Renal pelvis (tissue), 12 donors: ENCODE measurements at places on chromosomes 6 and 20.

DNA sequence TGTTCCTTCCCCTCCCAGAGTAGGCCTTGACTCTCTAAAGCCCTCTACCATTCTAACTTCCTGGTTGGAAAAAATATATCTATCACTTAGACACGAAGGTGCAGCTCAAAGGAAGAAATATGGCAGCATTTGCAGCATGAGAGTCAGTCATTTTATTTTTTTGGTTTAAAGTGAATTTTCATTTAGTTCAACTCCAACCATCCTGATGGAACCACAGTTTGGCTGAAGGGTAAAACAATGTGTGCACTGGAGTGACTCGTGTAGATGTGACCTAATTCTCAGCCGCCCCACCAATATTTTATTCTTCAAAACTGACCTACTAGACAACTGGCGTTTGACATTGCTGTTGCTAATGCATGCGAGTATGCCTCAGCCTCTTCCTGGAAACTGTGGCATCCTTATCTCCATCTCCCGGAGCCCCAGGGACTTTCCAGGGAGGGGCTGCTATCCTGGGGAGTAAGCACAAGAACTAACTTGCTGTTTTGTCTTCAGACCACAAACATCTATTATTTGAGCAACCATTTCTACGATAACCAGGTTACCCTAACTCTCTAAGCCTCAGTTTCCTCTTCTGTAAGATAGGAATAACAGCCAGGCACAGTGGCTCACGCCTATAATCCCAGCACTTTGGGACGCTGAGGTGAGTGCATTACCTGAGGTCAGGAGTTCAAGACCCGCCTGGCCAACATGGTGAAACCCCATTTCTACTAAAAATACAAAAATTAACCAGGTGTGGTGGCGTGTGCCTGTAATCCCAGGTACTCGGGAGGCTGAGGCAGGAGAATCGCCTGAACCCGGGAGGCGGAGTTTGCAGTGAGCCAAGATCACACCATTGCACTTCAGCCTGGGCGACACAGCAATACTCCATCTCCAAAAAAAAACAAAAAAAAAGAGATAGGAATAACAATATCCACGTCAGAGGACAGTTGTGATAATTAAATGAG is 148.7 kb upstream of the JARID2 start:
- no peak for DNase-seq

GRCh38 chr6:134813146-134813545 is 136.8 kb downstream of the ALDH8A1 start:
- DNase-seq, result no peak

GRCh38 chr6:45522486-45522885 is 144.8 kb upstream of the SUPT3H start:
- no peak for DNase-seq

- DNase-seq, result no peak
These were observed 304.2 kb downstream of the LRFN2 start for GRCh38 chr6:40282986-40283385.

- DNase-seq, result no peak
These were observed 87.5 kb upstream of the TOP1 start for GRCh38 chr20:40941133-40941610.

DNA sequence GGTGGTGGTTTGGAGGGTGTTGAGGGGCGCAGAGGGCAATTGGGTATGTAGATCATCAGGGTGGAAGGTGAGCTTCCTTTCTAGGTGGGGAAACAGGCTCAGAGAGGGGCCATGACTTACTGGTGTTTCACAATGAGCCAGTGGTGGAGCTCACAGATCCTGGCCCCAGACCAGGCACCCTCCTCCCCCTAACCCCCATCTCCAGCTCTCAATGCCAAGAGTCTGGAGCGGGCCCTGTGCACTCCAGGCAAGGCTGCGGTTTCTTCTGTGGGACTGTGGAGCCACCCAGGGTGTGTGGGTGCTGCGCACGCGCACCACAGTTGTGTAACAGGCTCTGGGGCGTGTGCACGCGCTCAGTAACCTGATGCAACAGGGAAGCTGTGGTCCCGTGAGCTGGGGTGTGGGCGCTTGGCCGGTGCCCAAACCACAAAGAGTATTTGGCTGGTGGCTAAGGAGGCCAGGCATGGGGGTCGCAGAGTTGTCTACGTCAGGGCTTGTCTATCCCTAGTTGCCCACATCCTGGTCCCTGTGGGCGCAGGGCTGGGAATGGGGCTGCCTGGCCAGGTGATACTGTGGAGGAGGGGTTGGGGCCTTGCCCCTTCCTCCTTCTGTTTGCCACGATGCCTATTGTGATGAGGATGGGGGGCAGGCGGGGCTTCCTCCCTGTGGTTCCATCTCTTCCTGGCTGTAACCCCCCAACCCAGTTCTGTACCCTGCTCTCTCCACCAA is 37.5 kb upstream of the MRPS18A start:
- DNase-seq, result no peak

DNA sequence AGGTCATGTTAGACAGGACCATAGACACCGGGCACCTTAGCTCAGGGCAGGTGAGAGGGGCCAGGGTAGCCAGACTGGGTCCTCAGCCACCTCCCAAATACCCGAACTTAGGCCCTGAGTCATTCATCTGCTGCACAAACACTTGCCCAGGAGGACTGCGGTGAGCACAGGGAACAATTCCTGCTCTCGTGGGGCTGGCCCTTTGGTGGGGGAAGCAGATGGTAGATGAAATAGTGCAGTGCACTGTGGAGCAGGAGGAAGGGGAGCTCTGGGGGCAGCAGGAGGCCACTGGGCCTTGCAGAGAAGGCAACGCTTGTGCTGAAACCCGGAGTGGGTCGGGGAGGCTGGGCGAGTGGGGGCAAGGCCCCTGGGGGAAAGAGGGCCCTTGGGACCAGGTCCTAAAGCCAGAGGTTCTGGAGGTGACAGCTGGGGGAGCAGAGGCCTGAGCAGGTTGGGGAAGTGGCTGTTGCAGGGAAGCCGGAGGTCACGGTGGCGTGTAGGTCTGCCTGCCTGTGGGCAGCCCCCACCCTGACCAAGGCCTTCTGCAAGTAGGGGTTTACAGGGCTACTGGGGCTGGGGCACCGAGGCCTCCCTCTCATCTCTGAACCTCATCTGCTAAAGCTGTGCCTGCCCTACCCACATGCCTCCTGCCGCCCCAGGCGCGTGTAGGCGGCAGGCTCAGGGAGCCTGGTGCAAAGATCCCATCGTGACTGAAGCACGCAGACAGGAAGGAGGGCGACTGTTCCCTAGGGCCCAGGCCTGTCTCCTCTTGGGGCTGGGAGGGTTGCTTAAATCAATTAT is 4.7 kb upstream of the NPBWR2 start:
- DNase-seq, result no peak

- no peak for DNase-seq
These were observed 288.7 kb downstream of the KIF16B start for GRCh38 chr20:16284385-16285100.

DNA sequence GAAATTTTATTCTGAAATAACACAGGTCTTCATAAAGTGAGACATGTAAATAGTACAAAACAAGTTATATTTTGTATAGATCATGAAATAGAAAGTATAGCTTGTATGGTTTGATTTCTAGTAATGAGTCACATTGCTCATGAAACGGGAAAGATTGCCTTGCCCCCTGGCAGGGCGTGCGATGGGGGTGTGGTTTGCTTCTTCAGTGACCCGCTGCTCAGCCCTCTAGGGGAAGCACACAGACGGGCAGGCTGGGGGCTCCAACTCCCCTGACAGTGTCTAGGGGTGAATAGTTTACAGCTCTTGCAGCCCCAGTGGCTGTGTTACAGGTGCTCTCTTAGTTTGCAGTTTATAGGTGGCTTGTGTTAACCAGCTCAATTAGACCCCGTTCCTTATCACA is 170.5 kb upstream of the RGS17 start:
- DNase-seq, result no peak

- no peak for DNase-seq
These were observed 54.0 kb upstream of the FAM184A start for GRCh38 chr6:119132261-119132981.

DNA sequence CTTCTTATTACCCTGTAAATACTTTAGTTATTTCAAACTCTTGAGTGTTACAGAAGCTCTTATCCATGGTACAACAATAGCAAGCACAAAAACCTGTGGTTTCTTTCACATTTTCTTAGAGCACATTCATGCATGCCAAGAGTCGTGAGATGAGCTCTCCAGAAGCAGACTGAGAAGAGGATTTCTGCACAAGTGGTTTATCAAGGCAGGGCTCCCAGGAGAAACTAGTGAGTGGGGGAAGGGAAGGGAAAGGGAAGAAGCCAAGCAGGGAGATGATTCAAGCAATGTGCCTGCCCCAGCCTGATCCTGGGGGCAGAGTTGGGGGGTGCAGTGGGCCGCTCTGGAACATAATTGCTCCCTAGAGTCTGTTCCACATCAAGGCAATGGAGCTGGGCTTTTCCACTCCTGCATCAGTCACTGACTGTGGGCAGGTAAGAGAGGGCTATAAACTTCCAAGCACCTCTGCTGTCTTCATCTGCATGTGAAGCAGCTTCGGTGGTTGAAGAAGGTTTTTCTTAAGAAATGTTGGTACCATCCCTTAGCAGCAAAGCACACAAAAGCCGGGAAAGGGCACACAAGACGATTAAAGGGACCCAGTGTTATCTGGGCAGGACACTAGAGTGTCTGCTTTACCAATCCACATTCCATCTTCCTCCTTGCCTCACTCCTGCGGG is 152.1 kb downstream of the PLCB4 start:
- no peak for DNase-seq

- no peak for DNase-seq
These were observed 4.7 kb upstream of the AKAP7 start for GRCh38 chr6:131130554-131130940.

GRCh38 chr20:41314386-41314785 is 3.1 kb downstream of the ZHX3 start:
- DNase-seq, result no peak

DNA sequence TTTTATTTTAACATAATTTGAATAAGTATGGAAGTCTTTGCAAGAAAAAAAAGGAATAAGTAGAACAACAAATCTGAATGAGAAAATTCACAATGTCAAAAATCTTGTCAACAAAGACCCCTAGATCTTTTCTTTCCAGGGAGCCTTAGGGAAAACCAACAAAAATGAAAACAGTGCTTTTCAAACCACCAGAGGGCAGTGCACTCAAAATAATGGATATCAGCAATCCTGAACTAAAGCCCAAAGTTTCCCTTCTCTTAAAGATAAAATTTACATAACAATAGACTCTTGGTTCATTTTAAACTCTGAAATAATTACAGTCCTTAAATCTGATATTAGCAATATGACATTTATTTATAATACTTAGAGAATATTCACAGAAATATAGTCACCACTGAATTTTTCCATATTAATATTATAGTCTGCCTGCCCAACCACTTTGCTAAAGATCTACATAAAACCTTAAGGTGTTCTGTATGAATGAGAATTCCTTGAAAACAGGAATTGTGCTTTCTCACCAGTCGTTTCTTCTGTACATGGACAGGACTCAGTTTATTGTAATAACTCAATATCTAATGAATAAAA is 105.3 kb upstream of the BMP5 start:
- peak; percentile 57 for DNase-seq

DNA sequence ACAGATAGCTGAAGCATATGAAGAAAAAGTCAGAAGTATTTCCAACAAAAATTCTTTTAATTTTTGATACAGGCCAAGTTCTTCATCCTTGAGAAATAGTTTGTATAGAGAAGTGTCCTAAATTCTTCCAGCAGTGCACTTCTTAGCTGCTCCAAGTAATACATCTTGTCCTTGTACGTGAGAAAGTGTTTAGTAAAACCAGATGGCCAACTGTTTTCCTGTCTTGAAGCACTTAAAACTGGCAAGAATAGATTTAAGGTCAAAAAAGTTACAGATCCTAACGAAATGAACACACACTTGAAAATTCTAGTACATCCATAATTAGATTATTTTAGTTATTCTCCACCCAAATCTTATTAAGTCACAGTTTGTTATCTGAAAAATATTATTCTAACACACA is 52.2 kb upstream of the HSF2 start:
- DNase-seq, result no peak

DNA sequence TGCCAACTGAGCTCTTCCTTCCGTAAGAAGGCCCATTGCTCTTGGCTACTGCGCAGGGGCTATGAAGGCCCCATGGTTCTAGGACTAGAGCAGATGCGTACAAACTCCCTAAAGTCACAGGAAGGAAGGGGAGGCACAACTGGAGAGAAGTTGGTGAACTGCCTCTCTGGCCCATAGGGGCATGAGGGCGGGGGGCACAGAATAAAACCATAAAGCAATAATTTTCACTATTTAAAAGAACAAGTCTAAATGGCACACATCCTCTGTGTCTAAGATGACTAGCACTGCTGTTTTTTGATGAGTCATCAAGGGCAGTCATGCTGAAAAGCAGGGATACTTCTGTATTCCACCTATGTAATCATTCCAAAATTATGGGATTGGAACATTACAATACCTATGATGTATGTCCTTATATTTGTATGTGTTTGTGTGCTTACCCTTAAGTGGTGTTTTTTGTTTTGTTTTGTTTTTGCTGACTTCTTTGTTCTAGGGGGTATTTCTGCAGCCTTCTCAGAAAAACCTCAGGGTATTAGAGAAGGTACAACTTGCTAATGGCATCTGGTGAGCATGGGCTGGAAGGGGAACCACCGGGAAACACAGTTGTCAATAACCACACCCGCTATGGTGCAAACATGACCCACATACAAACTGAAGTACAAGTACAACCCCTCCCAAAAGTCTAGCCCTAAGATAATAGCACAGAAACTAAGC is 36.9 kb downstream of the B4GALT5 start:
- DNase-seq, result no peak

- peak; percentile 39 for DNase-seq
These were observed 78.5 kb upstream of the TRDN start for GRCh38 chr6:123715006-123715863.

DNA sequence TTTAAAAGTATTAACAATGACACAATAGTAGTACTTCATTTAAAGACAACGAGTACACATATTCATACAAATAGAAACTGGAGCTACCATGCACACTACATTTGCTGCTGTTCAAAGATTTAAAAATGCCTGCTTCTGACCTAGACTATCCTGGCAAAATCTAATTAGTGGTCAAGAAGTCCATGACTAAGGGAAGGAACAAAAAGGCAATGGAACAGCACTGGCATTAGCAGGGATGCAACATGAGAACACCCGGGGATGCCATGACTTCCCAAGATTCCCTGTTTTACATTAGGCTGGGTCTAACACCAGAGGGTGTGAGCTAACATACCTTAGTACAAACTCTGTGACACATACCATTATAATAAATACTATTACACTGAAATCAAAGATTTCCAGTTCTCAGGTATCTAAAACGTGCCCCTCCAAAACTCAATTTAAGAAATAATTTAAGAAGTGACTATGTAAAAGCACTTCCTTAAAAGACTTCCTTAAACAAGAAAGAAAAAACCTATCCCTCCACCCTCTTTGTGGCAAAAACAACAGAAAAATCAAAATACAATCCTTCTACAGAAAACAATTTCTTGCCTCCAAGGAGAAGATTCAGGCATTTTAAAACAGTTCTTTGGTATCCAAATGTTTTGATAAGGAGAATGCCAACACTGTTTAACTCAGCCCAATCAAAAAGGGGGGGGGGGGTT is 25.5 kb downstream of the CHD6 start:
- DNase-seq, result no peak

DNA sequence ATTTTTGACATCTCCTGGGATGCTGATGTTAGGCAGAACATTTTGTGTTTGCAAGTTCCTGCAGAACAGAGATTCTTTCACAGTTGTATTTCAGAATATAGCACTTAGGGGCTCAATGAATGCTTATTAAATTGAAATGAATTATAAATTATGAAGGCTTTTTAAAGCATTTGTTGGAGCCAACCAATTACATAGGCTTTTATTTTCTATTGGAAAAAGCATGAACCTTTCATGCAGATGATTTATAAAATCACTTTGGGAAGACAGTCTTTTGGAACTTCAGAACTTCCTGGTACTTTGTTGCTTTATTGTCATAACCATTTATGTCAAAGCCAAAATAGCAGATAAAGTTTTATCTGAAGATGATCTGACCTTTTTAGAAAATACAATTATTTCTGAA is 69.2 kb upstream of the HINT3 start:
- no peak for DNase-seq
